ENCODE measurements at places on chromosomes 2 and 18. TPM values are rescaled to one million over a fixed set of nuclear protein-coding genes. Genes with fewer than 3 reads are reported as not detected.

DNA sequence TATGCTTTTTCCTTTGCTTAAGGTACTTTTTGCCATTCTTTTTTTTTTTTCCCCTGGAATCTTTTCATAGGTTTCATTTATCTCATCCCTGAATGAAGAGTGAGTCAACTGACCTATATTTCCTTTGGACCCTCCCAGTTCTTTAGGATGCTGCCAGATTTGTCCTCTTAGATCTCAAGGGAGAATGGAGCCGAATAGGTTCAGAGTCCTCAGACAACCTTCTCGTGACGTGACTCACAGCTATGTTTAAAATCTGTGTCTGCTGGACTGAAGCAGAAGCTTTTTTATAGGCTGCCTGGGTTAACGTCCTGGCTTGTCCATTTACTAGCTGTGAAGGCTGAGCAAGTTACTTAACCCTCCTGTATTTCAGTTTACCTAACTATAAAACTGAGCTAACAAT, 358.6 kb downstream of the DLGAP1 start:
- no peak for DNase-seq

DNA sequence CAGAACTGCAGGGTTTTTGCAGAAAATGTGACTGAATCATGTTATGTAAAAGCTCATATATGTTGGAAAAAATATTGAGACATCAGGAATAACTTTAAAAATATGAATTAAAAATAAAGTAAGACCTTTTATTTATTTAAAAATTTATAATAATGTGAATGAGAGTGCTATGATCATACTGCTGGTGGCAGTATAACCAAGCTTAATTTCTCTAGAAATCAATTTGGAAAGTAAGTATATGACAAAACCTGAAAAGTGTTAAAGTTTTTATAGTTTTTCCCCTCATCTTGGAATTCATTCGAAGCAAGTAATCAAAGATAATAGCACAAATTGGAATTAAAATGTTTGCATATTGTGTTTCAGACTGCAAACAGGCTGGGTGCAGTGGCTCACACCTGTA, 7.5 kb downstream of the SLC39A10 start:
- no peak for DNase-seq

- peak; percentile 46 for DNase-seq
Observed at GRCh38 chr18:28960146-28960545, 783.2 kb upstream of the CDH2 start.

- DNase-seq: no peak
Observed at GRCh38 chr2:105873281-105873680, 128.6 kb downstream of the NCK2 start.

- DNase-seq: no peak
Observed at GRCh38 chr2:125652280-125652679, 1003.7 kb upstream of the GYPC start.

- no peak for DNase-seq
Observed at GRCh38 chr2:76445880-76446279, 735.2 kb upstream of the GCFC2 start.

- no peak for DNase-seq
Observed at GRCh38 chr2:88018909-88019308, 2.6 kb upstream of the RNU2-63P start.

DNA sequence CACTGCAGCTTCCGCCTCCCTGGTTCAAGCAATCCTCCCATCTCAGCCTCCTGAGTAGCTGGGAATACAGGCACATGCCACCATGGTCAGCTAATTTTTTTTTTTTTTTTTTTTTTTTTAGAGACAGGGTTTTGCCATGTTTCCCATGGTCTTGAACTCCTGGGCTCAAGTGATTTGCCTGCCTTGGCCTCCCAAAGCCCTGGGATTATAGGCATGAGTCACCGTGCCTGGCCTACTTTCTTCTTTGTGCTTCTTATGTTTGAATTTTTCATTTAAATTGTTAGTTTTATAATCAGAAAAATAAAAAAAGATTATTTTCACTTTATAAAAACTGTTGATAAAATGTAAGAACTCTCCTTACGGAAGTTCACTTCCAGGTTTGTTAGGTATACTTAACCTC, 101.5 kb upstream of the LPIN2 start:
- DNase-seq: no peak

GRCh38 chr2:27212626-27213471, 781 bp upstream of the SLC5A6 start:
- DNase-seq: peak; percentile 74

- peak; percentile 27 for DNase-seq
Observed at GRCh38 chr2:240443891-240444301, 8.4 kb downstream of the GPC1 start.

The AQP12B gene
- total RNA-seq: not detected

DNA sequence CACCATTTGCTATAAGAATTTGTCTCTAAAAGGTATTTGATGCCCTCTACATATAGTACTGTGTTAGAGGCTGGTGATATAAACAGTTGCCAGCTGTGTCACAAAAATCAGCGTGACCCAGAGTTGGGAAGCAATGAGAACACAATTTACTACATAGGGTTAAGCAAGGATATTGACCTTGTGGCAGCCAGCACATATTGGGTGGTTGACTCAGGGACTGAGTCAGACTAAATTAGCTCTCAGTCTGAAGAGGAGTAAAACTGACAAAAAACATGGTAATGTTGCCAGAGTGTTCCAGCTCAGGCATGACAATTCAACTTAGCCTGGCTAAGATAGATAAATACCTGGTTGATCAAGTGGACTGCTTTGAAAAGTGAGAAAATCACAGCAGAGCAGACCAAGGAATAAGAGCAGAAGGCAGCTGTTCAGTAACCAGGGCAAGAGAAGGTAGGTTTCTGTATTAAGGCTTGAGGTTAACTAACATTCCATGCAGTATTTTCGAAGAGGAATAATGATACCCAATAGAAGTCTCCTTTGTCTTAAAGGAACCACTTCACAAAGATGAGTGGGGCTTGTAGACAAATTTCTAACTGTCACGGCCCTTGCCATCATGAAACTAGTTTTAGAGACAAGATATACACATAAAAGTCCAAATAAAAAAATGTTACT, 108.2 kb upstream of the ERBB4 start:
- peak; percentile 68 for DNase-seq

- DNase-seq: no peak
Observed at GRCh38 chr2:38155-38554, 8.2 kb downstream of the FAM110C start.

DNA sequence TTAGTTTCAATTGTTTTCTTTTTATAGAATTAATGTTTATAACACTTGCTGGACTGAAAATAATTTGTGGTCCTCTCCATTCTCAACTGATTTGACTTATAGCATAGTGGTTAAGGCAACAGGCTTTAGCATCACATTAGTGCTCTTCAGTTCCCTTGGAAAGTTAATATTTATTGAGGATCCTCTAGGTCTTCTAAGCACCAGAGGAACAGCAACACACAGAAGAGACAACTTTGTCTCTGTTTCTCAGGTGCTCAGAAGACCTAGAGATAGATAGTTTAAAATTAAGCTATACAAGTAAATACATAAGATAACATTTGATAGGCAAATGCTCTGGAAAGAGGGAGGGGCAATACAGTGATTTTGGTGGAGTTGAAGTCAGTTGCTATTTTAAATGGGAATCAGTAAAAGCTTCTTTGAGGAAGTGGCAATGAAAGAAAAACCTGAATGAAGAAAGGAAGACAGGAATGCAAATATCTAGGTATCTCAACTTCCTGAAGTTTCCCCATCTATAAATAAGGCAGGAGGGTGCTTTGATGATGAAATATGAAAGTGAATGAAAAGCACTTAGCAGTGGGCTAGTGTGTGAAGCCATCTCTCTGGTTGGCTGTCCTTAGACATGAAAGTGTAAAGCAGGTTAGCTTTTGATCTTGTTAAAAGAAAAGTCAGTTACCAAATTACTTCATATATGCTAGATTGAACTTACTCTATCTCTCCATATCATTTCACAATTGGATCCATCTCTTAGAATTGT, 7.9 kb downstream of the NEUROD1 start:
- DNase-seq: no peak
